ENCODE measurements at places on chromosomes 6 and 20. TPM values are rescaled to one million over a fixed set of nuclear protein-coding genes. Genes with fewer than 3 reads are reported as not detected.

The RBM24 gene
- total RNA-seq = 39.0 TPM

The REM1 gene
- total RNA-seq = 7.2 TPM

The PDE7B gene
- 21.1 TPM for total RNA-seq

The GFRA4 gene
- total RNA-seq = not detected

The XKR7 gene
- not detected for total RNA-seq

The PHACTR2 gene
- 94.5 TPM for total RNA-seq

The SRMS gene
- total RNA-seq = not detected

The EFCAB8 gene
- not detected for total RNA-seq

GRCh38 chr6:79630380-79630882, 698 bp upstream of the SH3BGRL2 start:
- no peak overlapping the region for H3K27ac ChIP-seq
- DNase-seq = no peak
- H3K4me1 ChIP-seq = no peaks in the 10 kb centered on the region
- no peaks in the 10 kb centered on the region for H3K27me3 ChIP-seq
- H3K4me3 ChIP-seq = peak overlapping the region; percentile 65

- H3K4me1 ChIP-seq = no peaks in the 10 kb centered on the region
- no peak overlapping the region for H3K27ac ChIP-seq
- H3K4me3 ChIP-seq = no peak overlapping the region
- H3K36me3 ChIP-seq = no peaks in the 10 kb centered on the region
- no peak for DNase-seq
These were observed 65.4 kb downstream of the MYH7B start for GRCh38 chr20:35021063-35021462.

- no peaks in the 10 kb centered on the region for H3K4me1 ChIP-seq
- H3K4me3 ChIP-seq = no peak overlapping the region
- no peak overlapping the region for H3K27ac ChIP-seq
- H3K27me3 ChIP-seq = no peaks in the 10 kb centered on the region
These were observed 27.5 kb downstream of the RNASET2 start for GRCh38 chr6:166928644-166929541.

DNA sequence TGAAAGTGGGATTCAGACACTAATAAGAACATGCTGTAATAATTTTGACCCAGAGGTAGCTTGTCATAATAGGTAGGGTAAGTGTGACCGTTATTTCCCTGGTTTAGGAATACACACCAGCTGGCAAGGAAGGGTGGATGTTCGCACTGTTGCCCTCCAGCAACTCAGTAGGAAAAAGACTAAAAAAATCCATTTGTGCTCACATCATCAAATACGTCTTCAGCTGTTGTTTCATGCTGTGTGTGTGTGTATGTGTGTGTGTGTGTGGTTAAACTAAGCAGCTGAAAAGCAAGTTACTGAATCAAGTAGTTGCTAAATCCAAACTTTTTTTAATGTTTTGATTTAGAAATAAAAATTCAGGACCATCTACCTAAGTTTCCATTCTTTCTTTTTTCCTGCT, 218.7 kb downstream of the TRDN start:
- no peaks in the 10 kb centered on the region for H3K36me3 ChIP-seq
- no peak overlapping the region for H3K27ac ChIP-seq
- no peak for DNase-seq
- no peaks in the 10 kb centered on the region for H3K27me3 ChIP-seq
- H3K4me1 ChIP-seq = no peaks in the 10 kb centered on the region

DNA sequence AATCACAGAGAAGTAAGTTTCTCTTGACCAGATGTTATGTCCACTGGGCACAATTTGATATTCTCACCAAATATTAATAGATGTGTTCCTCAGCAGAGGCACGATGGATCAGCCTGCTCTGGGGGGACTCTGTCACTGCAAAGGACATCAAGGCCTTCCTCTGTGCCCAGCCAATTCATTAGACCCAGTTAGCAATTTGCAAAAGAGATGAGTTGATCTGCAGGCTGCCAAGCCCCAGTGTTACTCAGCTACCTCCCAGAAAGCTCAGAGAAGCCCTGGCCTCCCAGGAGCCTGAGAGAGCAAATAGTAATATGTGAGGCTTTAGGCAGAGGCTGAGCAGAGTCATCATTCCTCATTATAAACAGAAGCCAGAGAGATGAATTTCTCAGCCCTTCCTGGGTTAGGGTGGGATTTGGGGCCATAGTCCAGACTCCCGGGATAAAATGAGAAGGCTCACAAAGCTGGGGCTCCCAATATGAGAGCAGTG, 54.2 kb downstream of the ZNF831 start:
- no peaks in the 10 kb centered on the region for H3K36me3 ChIP-seq
- no peaks in the 10 kb centered on the region for H3K4me1 ChIP-seq
- no peak overlapping the region for H3K4me3 ChIP-seq

- H3K36me3 ChIP-seq = no peaks in the 10 kb centered on the region
- H3K27me3 ChIP-seq = no peaks in the 10 kb centered on the region
- H3K4me1 ChIP-seq = no peaks in the 10 kb centered on the region
- H3K4me3 ChIP-seq = no peak overlapping the region
These were observed 86.1 kb downstream of the SLX4IP start for GRCh38 chr20:10521068-10521831.

DNA sequence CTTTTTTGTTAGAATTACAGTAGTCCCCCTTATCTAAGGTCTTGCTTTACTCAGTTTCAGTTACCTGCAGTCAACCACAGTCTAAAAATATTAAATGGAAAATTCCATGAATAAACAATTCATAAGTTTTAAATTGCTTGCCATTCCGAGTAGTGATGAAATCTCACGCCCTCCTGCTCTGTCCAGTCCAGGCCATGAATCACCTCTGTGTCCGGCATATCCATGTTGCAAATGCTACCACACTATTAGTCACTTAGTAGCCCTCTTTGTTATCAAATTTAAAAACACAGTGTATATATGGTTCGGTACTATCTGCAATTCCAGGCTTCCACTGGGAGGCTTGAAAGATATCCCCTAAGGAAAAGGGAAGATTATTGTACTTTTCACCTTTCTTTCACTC, 164.6 kb upstream of the FAM83B start:
- H3K4me3 ChIP-seq = no peak overlapping the region
- H3K36me3 ChIP-seq = no peaks in the 10 kb centered on the region
- H3K27me3 ChIP-seq = no peaks in the 10 kb centered on the region
- no peak overlapping the region for H3K27ac ChIP-seq
- DNase-seq = no peak

GRCh38 chr6:39543095-39543494, 182.1 kb downstream of the KIF6 start:
- no peaks in the 10 kb centered on the region for H3K36me3 ChIP-seq
- no peak overlapping the region for H3K27ac ChIP-seq
- H3K4me1 ChIP-seq = no peaks in the 10 kb centered on the region
- no peaks in the 10 kb centered on the region for H3K27me3 ChIP-seq

GRCh38 chr6:7042654-7043545, 64.9 kb upstream of the RREB1 start:
- no peaks in the 10 kb centered on the region for H3K36me3 ChIP-seq
- no peak overlapping the region for H3K4me3 ChIP-seq
- no peak overlapping the region for H3K27ac ChIP-seq
- DNase-seq = no peak
- no peaks in the 10 kb centered on the region for H3K4me1 ChIP-seq

DNA sequence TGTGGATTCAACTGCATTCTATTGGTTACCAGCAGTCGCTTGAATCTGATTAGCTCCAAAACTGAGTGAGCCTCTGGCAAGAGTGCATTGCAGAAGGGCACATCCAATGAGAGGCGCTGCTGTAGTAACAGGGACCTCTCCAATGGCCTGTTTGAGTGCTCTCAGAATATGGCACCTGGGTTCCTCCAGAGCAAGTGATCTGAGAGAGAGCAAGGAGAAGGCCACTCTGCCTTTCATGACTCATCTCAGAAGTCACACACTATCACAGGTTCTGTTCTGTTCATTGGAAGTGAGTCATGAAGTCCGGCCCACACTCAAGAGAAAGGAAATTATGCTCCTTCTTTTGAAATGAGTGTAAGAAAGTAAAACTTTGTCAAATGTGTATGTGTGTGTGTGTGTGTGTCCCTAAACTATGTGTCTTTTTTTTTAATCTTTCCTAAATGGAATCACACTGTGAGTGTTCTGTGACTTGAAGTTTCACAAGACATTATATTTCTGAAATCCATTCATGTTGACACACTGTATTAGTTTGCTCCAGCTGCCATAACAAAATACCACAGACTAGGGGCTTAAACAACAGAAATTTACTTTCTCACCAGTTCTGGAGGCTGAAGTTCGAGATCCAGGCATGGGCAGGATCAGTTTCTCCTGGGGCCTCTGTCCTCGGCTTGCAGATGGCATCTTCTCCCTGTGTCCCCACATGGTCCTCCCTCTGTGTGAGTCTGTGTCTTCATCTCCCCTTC, 138.3 kb upstream of the CDYL start:
- no peaks in the 10 kb centered on the region for H3K4me1 ChIP-seq
- H3K36me3 ChIP-seq = no peaks in the 10 kb centered on the region
- H3K27me3 ChIP-seq = no peaks in the 10 kb centered on the region

GRCh38 chr6:24564081-24564480, 69.3 kb downstream of the ALDH5A1 start:
- H3K27ac ChIP-seq = no peak overlapping the region
- DNase-seq = no peak
- no peaks in the 10 kb centered on the region for H3K4me1 ChIP-seq
- H3K36me3 ChIP-seq = no peaks in the 10 kb centered on the region
- H3K27me3 ChIP-seq = no peaks in the 10 kb centered on the region

DNA sequence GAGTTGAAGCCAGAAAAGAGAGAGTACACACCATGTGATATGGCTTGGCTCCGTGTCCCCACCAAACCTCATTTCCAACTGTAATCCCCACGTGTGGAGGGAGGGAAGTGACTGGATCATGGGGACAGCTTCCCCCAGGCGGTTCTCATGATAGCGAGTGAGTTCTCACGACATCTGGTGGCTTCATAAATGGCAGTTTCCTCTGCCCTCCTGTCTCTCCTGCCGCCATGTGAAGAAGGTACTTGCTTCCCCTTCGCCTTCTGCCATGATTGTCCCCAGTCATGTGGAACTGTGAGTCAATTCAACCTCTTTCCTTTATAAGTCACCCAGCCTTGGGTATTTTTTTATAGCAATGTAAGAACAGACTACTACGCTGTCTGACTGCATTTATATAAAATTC, 40.3 kb downstream of the TAF4 start:
- H3K4me1 ChIP-seq = no peaks in the 10 kb centered on the region
- no peaks in the 10 kb centered on the region for H3K36me3 ChIP-seq
- no peak for DNase-seq
- no peaks in the 10 kb centered on the region for H3K27me3 ChIP-seq
- H3K27ac ChIP-seq = no peak overlapping the region
- no peak overlapping the region for H3K4me3 ChIP-seq
